Left lobe of liver (tissue), 2 donors: ENCODE measurements at places on chromosomes 16 and 17.

DNA sequence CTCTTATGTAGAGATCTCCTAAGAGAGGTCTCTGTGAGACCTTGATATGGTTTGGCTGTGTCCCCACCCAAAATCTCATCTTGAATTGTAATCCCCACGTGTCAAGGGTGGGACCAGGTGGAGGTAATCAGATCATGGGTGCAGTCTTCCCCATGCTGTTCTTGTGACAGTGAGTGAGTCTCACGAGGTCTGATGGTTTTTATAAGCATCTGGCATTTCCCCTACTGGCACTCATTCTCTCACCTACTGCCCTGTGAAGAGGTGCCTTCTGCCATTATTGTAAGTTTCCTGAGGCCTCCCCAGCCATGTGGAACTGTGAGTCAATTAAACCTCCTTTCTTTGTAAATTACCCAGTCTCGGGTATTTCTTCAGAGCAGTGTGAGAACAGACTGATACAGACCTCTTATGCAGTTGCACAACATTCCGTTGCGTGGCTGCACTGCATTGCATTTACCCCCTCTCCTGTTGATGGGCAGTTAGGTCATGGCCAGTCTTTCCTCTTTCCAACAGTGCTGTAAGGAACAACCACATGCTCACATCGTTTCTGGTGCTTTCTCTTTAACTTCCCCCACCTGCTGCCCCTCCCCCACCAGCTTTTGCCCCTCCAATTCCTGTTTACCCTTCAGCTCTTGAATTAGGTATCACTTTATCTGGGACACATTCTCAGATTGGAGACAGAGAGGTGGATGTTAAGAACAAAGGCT lies 43.6 kb upstream of the MED9 start:
- no peak for DNase-seq

DNA sequence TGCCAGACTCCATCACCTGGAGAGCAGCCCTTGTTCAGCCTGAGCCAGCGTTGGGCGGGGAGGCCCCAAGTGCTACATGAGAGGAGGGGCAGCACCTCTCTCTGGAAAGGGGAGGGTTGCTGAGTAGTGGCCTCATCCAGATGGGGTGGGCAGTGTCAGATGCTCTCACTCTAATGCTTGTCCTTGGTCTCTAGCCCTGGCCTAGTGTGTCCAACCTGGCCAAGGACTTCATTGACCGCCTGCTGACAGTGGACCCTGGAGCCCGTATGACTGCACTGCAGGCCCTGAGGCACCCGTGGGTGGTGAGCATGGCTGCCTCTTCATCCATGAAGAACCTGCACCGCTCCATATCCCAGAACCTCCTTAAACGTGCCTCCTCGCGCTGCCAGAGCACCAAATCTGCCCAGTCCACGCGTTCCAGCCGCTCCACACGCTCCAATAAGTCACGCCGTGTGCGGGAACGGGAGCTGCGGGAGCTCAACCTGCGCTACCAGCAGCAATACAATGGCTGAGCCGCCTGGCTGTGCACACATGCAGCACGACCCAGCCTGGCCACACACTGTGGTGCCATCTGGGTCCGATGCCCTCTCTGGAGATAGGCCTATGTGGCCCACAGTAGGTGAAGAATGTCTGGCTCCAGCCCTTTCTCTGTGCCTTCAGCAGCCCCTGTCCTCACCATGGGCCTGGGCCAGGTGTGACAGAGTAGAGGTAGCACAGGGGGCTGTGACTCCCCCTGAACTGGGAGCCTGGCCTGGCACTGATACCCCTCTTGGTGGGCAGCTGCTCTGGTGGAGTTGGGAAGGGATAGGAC lies 4.3 kb downstream of the CTRL start:
- no peak for DNase-seq

DNA sequence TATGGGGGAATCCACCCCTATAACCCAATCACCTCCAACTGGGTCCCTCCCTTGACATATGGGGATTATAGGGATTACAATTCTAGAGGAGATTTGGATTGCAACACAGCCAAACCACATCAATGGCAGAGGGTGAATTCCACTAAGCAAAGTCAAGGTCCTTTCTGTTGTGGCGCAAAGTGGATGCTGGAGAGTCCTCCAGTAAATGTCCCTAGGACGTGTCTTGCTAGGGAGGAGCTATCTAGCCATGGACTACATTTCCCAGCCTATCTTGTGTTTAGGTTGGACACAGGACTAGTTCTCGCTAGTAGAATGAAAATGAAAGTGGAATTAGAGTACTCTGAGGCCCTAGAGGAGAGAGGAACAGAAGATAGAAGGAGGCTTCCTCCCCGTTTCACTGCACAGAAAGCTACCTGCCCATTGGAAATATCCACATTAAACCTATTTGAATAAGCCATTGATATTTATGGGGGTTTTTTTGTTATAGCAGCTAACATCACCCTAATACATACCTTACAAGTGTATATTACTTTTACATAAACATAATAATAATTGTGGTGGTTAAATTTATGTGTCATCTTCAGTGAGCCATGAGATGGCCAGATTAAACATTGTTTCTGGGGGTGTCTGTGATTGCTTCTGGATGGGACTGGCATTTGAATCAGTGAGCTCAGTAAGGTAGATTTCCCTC lies 56.7 kb upstream of the ERCC4 start:
- no peak for DNase-seq

GRCh38 chr16:14284371-14284770 lies 213.3 kb downstream of the MRTFB start:
- DNase-seq, result no peak

DNA sequence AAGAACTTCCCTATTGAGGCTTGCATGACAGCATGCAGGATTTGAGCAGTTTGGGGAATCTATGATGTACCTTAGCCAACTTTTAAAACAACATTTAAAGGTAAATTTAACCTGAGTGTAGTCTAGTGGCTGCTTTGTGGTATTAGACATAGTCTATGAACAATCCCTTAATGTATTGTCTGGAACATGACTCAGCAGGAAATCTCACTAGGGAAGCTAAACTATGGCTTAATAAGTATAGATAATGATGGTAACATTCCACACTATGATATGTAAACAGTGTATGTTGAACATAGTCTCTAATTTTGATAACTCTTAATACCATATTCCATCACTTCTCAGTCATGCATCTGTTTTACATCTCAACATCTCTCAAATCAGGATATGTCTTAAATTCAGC lies 52.1 kb upstream of the SLC12A3 start:
- no peak for DNase-seq

DNA sequence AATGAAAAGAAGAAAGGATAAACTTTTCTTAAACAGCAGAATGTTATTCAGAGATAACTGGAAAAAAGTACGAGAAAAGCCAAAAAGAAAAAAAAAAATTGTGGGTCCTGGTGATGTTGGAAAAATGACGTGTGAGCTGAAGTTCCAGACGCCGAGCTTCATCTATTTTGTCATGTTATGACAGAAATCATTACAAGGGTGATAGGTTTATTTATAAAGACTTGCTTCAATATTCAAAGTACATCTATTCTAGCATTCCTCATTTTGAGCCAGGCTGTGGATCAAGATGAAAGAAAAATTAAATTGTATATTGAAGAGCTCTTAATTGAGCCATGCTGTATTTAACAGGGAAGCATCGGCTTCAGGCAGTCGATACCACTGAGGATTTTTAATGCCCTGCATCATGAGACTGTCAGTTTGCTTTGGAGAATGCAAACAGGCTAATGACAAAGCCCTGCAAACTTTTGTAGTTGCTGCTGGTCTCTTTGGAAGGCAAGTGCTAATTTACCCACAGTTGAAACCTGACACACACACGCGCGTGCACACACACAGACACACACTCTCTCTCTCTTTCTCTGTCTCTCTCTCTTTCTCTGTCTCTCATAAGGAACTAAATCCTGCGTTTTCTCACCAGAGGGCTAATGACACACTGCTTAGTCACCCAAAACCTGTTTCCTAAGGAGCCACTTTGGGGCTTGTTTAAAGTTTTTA lies 110.7 kb downstream of the WWOX start:
- DNase-seq, result no peak

GRCh38 chr17:19348806-19349205 lies 13.7 kb downstream of the B9D1 start:
- peak; percentile 44 for DNase-seq
